ENCODE measurements at places on chromosomes 5 and 9.

GRCh38 chr9:113675475-113675941 lies 200.6 kb upstream of the ZNF618 start:
- DNase-seq, result no peak

- DNase-seq, result no peak
Measured at GRCh38 chr5:127492854-127493738, 24.3 kb upstream of the PRRC1 start.

- DNase-seq, result no peak
Measured at GRCh38 chr9:125527471-125528002, 179.5 kb downstream of the MAPKAP1 start.

- no peak for DNase-seq
Measured at GRCh38 chr9:113999256-114000062, 78.6 kb downstream of the AMBP start.

- no peak for DNase-seq
Measured at GRCh38 chr5:105684799-105685198, 1985.9 kb downstream of the EFNA5 start.

GRCh38 chr5:127355337-127355736 lies 64.7 kb downstream of the MEGF10 start:
- no peak for DNase-seq
